ENCODE measurements at places on chromosomes 11 and 22.
A peak's percentile ranks its signal among the peaks of the same experiment; 100 is the strongest.

DNA sequence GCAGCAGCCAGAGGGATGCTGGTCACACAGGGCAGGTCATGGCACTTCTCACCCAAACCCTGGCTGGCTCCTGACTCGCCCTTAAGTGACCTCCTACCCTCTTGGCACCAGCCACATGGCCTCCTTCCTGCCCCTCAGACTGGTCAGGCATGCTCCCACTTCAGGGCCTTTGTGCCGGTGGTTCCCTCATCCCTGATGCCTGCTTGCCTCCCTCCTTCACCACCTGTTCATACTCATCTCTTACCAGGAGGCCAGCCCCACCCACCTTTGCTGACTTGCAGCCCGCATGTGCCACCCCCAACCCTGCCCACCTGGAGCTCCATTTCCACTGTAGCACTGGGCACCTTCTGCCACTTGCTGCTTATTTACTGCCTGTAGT lies 20.1 kb downstream of the GNAZ start:
- no peak for DNase-seq

- DNase-seq = no peak
Measured at GRCh38 chr11:45959851-45960250, 37.4 kb downstream of the LARGE2 start.

DNA sequence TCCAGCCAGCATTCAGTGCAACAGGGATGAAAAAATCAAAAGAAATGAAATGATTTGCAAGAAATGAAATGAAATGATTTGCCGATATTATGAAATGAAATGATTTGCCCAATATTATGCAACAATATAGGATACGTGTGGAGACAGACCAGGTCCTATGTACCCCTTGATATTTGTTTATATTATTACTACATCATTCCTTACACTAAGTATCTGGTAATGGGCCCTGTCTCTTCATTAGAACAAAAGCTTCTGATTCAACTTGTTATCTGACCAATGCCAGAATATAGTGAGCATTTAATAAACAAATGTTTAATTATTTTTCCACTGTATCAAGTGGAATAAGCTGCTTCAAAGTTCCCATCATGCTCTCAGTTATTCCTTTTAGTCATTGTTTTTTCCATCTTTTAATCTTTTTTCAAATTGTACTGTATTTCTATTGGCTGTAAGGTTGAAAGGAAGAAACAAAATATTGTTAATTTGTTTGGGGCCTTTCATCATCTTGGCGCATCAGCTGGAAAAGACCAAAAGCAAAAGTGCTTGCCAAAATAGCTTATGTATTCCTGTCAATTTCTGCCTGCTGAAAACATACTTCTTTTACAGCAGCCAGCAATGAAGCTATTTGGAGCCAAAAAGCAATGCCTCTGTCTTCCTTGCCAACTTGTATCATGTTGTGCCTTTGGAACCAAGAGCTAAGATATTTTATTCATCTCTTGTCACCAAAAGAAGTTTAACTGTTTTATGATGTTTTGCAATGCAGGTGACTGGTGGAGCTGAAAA lies 2314.9 kb downstream of the LRRC4C start:
- peak; percentile 25 for DNase-seq

GRCh38 chr11:73189315-73189714 lies 28.8 kb upstream of the P2RY2 start:
- DNase-seq = peak; percentile 58

GRCh38 chr11:2156416-2157182 lies 4.4 kb downstream of the INS start:
- DNase-seq = peak; percentile 83

DNA sequence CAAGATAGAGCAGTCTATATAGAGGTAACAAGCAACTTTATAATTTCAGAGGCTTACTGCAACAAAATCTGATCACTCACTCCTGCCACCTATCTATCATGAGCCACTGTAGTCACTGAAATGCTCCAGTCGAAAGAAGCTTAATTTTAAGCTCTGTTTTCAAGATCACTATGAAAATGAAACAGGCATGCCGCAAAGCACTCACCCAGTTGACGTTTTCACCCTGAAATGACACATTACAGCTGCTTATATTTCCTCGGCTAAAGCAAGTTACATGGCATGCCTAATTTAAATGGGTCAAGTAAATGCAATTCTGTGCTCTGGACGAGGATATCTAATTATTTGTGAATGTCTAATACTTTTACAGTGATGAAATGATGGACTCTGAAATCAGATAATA lies 616.3 kb downstream of the FAM181B start:
- no peak for DNase-seq

DNA sequence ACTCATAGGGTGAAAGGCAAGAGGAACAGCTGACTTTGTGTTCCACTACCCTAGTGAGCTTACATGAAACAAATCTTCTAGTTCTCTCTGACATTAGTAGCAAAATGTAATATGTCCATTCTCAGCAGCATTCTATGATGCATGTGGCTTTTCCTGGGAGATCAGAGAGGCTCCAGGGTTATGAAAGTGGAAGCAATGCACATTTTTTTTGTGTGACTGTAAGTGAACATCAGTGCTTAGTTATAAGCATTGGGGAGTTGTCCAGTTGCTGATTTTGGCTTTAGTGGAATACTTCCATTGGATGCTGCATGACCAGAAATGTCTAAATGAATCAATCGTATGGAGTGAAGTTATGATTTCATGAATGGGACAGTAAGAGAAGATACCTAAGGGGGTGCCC lies 255.9 kb downstream of the FAT3 start:
- DNase-seq = no peak

DNA sequence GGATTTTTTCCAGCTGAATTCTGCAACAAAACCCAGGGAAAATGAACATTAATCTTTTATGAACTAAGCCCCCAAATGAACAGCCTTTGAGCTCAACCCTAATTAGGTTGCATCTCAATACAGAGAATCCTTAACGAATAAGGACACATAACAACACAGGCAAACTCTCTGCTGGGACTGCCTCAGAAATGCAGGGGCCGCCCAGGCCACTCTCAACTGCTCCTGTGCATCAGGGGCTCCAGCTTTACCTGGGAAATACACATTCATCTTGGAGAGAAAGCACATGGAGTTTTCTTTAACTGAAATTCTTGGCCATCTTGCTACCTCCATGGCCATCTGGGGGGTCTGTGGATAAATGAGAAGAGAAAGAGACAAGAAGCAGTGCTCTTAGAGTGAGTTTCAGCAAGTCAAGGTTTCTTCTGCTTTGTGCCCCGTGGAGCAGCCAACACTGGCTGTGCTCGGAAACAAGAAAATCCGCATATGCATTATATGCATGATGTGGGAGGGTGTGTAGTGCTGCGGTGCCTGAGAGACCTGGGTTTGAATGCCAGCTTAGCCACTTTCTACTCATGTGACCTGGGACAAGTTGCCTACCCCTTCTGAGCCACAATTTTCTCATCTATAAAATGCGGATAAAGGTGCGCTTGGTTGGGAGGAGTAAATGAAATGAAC lies 81.9 kb upstream of the RCN1 start:
- DNase-seq = no peak

DNA sequence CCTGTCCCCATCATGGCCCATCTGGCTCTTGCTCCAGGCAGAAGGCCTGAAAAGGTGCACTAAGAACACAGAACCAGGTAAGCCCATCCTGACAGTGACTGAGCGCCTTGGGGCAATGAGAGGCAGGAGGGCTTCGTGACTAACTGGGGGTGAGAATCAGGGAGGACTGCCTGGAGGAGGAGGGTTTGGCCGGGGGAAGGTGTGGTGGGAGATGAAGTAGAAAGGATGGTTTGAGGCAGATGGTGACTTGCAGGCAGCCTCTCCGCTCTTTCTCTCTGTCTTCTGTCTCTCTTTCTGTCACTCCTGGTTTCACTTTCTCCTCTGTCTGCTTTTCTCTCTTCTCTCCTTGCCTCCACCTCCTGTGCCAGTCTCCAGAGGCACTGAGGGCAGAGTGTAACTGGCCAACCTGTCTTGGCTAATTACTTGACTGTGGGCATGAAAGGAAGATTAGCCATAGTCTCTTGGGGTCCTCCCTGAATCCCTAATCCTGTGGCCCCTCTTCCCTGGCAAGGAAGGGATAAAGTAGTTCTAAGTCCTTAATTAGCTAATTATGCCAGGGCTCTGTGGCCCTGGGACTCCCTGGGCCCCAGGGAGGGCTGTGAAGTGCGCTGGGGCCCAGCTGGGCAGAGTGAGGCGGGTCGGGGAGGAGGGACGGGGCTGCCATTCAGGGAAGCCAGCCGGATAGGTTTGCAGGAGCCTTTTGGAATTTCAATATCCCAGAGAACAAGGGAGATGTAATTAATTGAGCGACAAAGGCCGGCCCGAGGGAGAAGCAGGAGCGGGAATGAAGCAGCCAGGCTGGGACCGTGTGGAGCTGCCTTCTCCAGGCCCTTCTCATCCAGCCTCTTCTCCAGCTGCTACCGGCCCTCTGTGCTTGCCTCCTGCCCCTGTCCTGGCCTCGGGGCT lies 61.1 kb downstream of the CACNA1I start:
- DNase-seq = no peak

DNA sequence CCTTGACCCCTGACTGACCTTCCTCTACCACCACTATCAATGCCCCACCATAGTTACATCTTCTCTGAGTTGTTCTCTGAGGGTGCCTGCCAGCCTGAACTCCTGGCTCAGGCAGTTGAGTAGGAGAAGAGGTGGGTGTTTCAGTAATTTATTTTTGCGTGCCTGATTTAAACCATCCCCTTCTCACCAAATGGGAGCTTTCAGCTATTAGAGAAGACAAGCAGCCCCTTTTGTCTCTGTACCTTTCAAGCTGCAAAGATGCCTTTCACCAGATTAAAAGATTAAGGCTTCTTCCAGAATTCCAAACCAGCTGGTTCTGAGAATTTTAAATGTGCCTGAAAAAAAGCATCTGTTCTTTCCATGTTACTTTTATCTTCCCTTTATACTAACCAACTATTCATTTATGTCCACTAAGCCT lies 223.8 kb downstream of the FAM76B start:
- no peak for DNase-seq

- DNase-seq = no peak
Measured at GRCh38 chr11:118079491-118079890, 2.6 kb downstream of the TMPRSS4 start.
